ENCODE measurements at places on chromosomes 7 and 10. TPM values are rescaled to one million over a fixed set of nuclear protein-coding genes. Genes with fewer than 3 reads are reported as not detected.

- no peak overlapping the region for H3K4me3 ChIP-seq
- peaks cover 4% of the 10 kb centered on the region for H3K27me3 ChIP-seq
Measured at GRCh38 chr10:126063353-126063791, 167.0 kb downstream of the FANK1 start.

DNA sequence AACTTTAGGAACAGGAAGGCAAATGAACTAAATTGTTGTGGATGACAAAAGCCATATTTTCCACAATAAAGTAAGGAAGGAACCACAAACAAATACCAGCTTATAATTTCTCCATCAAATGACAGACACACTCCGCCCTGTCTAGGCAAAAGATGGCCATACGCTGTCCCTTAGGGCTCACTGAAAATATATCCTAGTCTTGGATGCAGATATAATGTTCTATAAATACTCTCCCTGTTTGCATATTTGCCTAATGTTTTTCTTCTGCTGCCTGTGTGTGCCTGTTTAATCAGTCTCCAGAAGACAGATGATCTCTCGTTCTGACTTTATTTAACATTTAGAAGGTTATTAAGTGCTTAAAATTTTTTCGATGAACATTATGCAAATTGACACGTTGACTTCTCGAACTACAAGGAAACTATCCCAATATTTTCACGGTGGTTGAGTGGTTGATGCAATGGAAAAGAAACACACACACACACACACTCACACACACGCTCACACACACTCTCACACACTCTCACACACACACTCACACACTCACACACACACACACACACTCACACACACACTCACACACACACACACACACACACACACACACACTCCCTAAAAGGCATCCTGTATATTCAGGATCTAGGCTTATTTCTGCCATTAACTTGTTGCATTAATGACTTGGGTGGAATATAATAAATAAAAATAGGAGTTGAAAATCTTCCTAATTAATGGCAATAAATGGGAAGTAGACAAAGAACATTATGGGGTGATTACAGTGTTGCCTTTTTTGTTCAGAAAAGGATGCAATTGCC lies 297.1 kb downstream of the PRPF18 start:
- no peak overlapping the region for H3K27ac ChIP-seq
- no peak for DNase-seq
- peaks cover 30% of the 10 kb centered on the region for H3K27me3 ChIP-seq
- no peaks in the 10 kb centered on the region for H3K36me3 ChIP-seq
- no peaks in the 10 kb centered on the region for H3K4me1 ChIP-seq

OR2A7 gene
- total RNA-seq = 11.3 TPM

DNA sequence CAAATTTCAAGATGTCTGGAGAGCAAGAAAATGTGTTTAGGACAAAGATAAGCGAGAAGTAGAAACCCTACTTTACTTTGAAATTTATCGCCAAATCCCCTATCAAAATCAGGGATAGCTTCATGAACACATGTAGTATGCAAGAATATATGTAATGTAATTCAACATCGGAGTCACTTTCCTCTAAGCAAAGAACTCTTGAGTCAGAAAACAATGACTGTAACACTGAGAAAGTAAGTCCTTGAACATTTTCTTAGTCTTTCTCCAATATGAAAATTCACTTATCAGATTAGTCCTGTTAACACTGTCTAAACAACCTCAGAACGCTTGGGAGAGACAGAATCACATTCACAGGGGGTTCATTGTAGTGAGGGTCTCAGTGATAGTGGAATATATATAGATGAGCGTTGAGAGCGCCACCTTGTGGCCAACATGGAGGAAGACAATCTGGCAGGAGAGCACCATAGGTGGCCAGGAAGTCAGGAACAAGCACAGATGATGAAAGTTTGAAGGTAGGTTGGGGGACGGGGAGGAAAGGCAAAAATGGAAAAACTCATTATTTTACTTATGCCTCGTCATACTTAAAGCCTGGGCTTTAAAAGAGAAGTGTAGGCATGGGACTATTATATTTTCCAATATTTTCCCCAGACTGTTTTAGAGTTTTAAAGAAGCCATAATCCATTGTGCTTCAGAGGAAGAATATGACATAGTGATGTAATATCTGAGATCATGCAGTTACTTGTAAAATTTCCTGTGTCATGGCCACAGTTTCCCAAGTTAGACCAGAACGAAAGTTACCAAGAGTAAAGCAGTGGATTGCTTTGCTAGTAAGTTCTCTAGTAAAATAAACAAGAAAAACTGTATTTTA lies 115.5 kb upstream of the GNAI1 start:
- H3K4me3 ChIP-seq = no peak overlapping the region
- H3K36me3 ChIP-seq = peaks cover 26% of the 10 kb centered on the region
- no peaks in the 10 kb centered on the region for H3K27me3 ChIP-seq

PRDX3 gene
- total RNA-seq = 85.7 TPM

GRID1 gene
- 0.22 TPM for total RNA-seq

- no peak overlapping the region for H3K27ac ChIP-seq
- no peak for DNase-seq
- H3K36me3 ChIP-seq = peaks cover 28% of the 10 kb centered on the region
- no peaks in the 10 kb centered on the region for H3K27me3 ChIP-seq
Measured at GRCh38 chr7:107345898-107346297, 124.0 kb upstream of the GPR22 start.

EN2 gene
- total RNA-seq = not detected

- H3K4me3 ChIP-seq = no peak overlapping the region
- DNase-seq = no peak
- no peaks in the 10 kb centered on the region for H3K27me3 ChIP-seq
- H3K4me1 ChIP-seq = no peaks in the 10 kb centered on the region
- peaks cover 62% of the 10 kb centered on the region for H3K36me3 ChIP-seq
Measured at GRCh38 chr10:354901-355617, 219.8 kb downstream of the ZMYND11 start.

DNA sequence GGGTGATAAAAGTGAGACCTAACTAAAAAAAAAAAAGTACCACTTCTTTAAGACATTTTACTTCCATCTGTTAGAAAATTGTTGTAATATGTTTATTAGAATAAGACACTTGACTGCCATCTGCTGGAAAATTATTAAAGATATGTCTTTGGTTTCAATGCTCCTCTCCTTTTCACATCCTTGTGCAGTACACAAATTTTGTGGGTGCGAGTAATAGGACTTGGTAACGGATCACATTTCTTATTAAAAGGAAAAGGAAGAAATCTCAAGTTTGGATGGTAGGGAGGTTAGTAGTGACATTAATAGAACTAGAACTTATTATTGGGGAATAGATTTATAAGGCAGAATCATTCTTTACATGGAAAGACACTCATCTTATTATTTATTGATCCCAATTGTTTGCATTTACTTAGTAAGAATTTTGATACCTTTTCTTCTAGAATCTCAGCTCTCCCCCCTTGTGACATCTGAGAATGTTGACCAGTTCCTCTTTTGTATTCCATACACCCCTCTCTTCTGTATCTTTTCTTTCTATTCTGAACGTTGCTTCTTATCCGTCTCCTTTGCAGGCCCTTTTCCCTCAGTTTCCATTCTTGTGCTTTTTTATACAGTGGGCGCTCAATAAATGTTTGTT lies 43.0 kb upstream of the RPA3 start:
- no peak for DNase-seq
- no peaks in the 10 kb centered on the region for H3K27me3 ChIP-seq
- no peaks in the 10 kb centered on the region for H3K36me3 ChIP-seq
- H3K27ac ChIP-seq = no peak overlapping the region

- peaks cover 13% of the 10 kb centered on the region for H3K36me3 ChIP-seq
- H3K27me3 ChIP-seq = no peaks in the 10 kb centered on the region
- DNase-seq = no peak
- peak overlapping the region; percentile 64 for H3K27ac ChIP-seq
- H3K4me1 ChIP-seq = peaks cover 14% of the 10 kb centered on the region
Measured at GRCh38 chr7:138926241-138926612, 55.0 kb downstream of the KIAA1549 start.

Measured in mesothelial cell of epicardium (in vitro differentiated cells).